ENCODE measurements at places on chromosomes 7 and 10.

- DNase-seq: no peak
Measured at GRCh38 chr7:30556840-30557239, 37.8 kb upstream of the GARS1 start.

GRCh38 chr10:70459774-70460490 is 18.5 kb upstream of the NODAL start:
- no peak for DNase-seq

- no peak for DNase-seq
Measured at GRCh38 chr7:51680594-51681399, 364.2 kb upstream of the COBL start.

DNA sequence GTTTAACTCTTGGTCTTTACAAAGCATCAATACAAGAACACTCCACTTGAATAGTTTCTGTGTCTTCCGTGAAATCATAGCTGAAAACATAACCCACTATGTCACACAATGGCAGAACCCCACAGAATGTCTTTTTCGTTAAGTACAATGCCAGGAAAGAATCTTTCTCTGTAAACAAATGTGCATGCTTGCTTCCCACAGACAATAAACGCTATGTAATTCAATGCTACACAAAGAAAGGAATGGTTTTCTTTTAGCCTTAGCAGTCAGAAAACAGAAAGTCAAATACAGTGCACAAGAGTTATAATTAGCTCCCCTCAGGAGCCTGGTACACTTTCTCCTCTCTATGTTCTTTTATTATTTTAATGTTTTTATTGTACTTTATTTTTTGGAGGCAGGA is 186.1 kb downstream of the SRPK2 start:
- DNase-seq: no peak

DNA sequence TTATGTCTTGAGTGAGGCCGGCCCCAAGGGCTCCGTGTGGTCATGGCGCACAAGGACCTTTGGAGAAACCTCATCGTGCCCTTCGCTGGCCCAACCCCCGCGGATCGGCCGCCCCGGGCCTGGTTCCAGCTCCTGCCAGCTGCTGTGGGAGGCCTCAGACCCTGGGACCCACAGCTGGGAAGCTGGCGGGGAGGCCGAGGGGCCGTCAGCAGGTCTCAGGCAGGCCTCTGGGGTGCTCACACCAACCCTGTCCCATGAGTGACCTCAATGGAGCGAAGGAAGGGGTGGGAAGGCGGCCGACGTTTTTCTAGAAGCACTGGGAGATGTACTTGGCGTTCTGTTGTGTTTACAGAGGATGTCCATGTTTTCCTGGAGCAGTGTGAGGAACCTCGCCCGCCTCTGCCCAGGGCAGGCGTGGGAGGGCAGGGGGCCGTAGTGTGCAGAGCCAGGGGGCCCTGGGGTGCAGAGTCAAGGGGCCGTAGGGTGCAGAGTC is 18.6 kb upstream of the ADGRA1 start:
- DNase-seq: no peak

DNA sequence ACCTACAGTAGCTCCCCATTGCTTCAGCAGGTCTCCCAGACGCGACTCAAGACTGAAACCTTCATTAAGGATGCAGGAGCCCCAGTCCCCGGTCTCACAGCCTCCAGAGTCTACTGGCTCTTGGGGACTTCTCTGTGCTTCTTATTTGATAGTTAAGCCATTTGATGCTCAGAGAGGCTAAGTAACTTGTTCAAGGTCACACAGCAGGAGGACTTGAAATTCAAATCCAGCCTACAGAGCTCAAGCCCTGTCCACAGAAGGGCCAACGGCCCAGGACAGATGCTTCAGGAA is 21.2 kb upstream of the ZMIZ1 start:
- DNase-seq: no peak

DNA sequence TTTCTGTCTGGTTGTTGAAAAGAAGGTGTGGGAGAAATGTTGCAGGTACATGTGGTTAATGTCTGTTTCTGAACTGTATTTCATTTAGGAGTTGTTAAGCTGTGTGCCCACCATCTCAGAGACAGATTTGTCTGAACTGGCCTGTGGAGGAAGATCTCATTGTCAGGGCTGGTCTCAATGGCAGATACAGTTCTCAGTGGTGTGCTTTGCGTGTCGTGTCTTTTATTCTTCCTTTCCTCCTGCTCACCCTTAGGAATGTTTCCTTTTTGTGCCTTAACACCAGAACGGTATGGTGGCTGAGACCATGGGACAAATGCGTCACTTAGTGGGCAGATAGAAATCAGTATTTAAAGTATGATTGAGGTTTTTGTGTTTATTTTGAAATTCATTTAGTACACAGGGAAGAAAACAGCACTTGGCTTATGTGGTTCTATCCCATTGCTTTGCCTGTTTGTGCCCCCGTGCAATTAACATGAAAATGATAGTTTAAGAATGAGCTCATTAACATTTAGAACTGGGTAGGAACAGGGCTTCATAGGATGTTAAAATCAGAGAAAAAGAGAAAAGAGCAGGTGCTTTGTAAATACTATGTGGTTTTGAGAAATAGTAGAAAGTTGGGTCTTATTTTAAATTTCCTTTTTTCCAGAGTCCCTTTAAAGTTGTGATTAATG is 112.6 kb downstream of the AUTS2 start:
- no peak for DNase-seq

GRCh38 chr10:12643279-12643678 is 293.9 kb downstream of the CAMK1D start:
- no peak for DNase-seq
